Progenitor cell of endocrine pancreas (in vitro differentiated cells): ENCODE measurements at places on chromosomes 16 and 17.
A peak's percentile ranks its signal among the peaks of the same experiment; 100 is the strongest.

- no peak for DNase-seq
Measured at GRCh38 chr17:59669411-59669810, 37.8 kb downstream of the PTRH2 start.

DNA sequence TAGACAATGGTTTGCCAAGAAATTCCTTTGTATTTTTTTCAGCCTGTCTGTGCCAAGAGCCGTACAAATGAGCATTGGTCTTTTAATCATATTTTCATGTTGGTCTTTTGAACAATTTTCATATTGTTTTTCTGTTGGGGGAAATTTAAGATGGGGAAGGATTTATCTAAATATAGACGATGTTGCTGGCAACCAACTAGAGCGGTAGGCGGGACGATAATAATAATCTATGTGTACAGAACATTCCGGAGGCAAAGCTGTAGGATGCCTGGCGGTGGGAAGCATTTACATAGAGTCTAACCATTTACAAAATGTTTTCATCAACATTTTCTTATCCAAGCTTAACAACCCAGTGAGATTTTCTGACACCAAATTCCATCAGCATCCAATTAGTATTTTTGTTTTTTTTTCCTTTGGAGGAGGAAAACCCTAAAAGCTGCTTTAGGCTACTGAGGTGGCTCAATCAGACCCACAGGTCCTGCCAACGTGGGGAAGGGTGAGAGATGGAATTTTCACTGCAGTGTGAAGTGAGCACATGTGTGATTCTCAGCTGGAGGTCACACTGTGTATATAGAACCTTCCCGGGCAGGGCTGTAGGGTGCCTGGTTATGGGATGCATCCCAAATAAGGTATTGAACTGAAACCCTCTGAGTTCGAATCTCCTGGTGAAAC lies 11.7 kb upstream of the SEC14L1 start:
- DNase-seq: no peak

DNA sequence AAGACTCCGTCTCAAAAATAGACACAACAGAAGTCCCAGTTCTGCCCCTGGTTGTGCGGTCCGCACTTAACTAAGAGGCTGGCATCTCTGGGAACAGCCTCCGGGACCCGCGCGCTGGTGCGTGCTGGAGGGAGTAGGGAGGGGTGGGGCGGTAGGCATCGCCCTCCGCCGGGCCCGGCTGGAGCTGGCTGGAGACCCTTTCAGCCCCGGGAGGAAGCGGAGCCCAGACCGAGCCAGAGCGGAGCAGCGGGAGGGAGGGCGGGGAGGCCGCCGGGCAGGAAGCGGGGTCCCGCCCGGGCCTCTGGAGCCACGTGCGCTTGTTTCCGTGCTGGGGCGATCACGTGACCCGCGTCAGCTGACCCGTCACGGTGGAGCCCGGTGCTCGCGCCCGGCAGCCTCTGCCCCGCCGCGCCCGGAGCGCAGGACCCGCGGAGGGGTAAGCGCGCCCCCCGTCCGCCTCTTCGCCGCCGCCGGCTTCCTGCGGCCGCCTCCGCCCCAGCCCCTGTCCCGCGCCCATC lies at the start of gene WDR81:
Gene WDR81, plus strand, starts transcription at position 354 of the 518 bp plus-strand sequence. CDS start 256 bp downstream, outside the sequence.
- DNase-seq: peak; percentile 80

DNA sequence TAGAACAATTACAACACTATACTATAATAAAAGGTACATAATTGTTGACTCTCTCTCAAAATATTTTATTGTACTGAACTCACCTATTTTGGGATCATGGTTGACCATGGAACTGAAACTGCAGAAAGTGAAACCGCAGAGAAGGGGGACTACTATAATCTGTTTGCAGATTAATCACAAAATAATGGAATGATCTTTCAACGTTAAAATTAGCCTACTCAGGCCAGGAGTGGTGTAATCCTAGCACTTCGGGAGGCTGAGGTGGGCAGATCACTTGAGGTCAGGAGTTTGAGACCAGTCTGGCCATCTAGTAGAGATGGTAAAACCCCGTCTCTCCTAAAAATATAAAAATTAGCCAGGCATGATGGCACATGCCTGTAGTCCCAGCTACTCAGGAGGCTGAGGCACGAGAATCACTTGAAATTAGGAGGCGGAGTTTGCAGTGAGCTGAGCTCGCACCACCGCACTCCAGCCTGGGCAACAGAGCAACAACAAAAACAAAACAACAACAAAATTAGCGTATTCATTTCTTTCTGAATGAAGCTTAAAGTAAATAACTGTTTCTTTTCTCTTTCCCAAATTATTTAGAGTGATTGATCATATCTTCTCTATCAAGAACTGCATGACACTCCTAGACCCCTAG lies 45.6 kb downstream of the IKZF3 start:
- DNase-seq: no peak

GRCh38 chr16:72937360-72937759 lies 110.6 kb downstream of the ZFHX3 start:
- no peak for DNase-seq

- no peak for DNase-seq
Measured at GRCh38 chr16:83951544-83951943, 1.5 kb upstream of the OSGIN1 start.
